Fibroblast of mammary gland (primary cell): ENCODE measurements at places on chromosomes 7 and 10.
A peak's percentile ranks its signal among the peaks of the same experiment; 100 is the strongest.

DNA sequence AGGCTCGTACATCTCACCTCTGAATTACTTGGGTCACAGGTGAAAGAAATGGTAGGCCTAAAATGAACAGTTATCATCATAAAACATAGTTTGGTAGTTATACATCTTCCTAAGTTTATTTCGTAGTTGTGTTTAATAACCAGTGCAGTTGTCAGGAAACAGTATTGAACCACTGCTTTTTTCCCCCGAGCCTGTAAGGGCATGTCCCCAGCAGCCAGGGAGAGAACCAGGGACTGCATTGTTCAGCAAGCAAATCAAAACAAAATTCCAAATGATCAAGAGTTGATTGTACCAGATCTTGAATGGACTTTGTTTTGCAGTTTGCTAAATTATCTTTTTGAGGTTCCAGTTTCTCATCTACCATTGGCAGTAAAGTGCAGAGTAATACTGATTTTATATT is 2.4 kb downstream of the EIF4H start:
- no peak for DNase-seq

GRCh38 chr7:2087744-2088143 is 145.0 kb downstream of the MAD1L1 start:
- DNase-seq = no peak

DNA sequence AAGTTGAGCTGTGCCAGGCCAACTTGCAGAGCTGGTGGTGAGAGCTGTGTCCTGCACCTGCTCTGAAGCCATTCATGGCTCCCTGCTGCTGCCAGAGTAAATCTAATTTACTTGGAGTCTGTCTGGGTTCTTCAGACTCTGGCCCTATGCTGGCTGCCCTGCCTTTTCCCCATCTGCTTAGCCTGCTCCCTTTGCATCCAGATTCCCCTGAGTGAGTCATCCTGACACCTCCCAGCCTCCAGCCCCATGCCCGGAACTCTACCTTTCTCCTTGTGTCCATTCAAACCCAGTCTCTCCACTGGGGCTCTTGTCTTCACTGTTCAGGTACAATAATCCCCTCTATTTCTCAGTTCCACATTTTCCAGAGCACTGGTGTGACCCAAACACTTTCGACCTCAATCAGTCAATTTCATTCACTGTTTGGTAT is 434.4 kb upstream of the ZMIZ1 start:
- peak; percentile 10 for DNase-seq

- peak; percentile 62 for DNase-seq
Measured at GRCh38 chr10:119005362-119006043, 24.0 kb upstream of the NANOS1 start.

DNA sequence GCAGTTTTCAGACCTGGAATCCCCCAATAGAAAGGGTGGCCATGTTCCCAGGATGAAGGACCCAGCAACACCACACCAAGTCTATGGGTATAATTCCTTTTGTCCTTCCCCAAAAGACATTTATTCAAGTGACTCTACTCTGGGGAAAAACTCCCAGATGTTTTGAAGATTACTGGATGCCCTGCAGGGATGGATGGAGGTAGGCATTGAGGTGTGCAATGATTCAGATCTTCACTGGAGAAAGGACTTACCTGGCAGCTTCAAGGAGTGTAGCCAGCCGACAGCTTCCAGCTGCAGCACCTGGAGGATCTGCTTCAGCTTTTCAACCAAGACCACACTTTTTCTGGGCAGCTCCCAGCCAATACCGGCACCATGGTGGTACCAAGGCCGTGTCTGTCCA is 172.0 kb downstream of the BAMBI start:
- DNase-seq = no peak

DNA sequence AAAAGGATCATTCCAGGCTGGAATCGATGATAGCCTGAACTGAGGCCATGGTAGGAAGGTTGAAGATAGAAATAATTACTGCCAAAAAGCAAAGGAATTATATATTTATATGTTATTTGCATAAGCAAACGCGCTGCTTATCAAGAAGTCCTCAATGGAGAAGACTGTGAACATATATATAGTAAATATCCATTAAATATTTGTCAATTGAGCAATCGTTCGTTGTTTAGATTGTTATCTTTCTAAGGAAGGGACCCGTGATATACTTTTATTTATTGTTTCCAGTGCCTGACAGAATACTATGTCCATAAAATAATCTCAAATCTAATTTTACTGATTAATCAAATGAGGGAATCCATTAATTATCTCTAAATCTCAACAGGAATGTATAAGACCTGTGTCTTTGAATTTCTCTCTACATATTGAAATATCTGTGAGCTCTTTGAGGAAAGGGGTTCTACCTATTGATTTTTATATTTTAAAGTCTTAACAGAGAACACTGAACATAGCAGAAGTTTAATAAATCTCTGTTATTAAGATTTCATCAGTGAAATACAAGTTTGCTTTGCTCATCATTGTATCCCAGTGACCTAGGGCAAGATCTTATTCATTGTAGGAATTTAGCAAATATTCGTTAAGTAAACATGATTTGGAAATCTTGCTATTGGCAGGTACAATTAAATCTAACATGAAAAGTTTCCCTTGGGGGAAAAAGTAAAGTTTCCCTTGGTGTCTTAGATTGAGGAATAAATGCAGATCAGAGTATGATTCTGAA is 12.0 kb upstream of the HERC4 start:
- DNase-seq = peak; percentile 54

- no peak for DNase-seq
Measured at GRCh38 chr7:91292506-91292905, 28.3 kb downstream of the FZD1 start.

GRCh38 chr10:51144161-51144781 is 70.0 kb downstream of the PRKG1 start:
- DNase-seq = no peak

DNA sequence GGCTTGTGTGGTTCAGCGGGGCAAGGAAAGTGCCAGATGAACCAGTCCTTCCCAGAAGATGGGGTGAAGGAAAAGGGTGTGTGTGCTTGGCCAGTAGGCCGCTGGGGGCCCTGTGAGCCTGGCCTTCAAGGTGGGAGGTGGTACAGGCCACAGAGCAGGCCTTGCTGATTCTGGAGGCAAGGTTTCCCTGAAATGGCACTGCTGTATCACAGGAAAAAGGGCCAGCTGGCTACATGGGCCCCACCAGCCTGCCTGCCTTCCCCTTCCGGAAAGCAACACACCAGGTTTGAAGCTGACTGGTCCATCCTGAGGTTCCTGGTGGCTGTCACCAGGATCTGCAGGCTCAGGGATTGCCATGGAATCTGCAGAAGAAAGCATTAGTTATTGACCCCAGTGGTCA is 12.5 kb downstream of the MMRN2 start:
- DNase-seq = no peak

- peak; percentile 86 for DNase-seq
Measured at GRCh38 chr10:126569513-126570244, 100.8 kb downstream of the C10orf90 start.

DNA sequence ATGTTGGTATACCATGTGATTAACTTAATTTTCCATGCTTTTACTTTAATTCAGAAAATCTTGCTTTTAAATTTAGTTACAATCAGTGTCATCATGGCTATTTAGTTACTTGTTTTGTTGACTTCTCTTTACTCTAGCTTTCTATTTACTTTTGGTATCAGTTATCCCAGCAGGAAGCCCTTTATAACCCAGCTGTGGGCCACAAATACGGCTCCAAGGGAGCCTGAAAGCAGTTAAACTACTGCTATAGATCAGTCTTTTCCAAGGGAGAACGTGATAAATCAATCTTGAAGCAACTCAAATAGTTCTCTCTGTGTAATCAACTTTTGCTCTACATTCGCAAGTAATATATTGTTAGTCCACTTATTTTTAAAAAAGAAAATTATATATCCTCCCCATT is 287.4 kb downstream of the CACNA2D1 start:
- DNase-seq = no peak

GRCh38 chr10:58704226-58704625 is 191.6 kb downstream of the BICC1 start:
- peak; percentile 39 for DNase-seq

GRCh38 chr10:77164616-77165311 is 472.8 kb downstream of the KCNMA1 start:
- peak; percentile 67 for DNase-seq

GRCh38 chr7:142795339-142795863 is 24.6 kb downstream of the PRSS2 start:
- DNase-seq = no peak

GRCh38 chr10:95413588-95413987 is 122.8 kb upstream of the PDLIM1 start:
- no peak for DNase-seq
